ENCODE measurements at places on chromosomes 16 and 17.

GRCh38 chr16:67329901-67330300 lies 3.3 kb downstream of the LRRC36 start:
- DNase-seq, result no peak

- DNase-seq, result no peak
Observed at GRCh38 chr16:77531752-77532151, 96.9 kb upstream of the ADAMTS18 start.

DNA sequence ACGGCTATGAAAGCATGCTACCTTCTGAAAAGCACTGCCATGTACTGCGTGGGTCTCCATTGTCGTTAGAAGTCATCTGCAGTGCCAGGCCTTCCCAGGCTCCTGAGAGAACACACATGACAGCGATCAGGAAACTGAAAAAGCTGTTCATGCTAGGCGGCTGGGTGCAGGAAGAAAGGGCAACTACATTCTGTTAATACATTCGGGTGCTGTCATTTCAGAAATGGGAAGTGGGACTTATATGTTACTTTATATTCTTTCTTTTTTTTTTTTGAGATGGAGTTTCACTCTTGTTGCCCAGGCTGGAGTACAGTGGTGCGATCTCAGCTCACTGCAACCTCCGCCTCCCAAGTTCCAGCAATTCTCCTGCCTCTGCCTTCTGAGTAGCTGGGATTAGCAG lies 19.9 kb downstream of the CFAP20 start:
- DNase-seq, result no peak

- DNase-seq, result no peak
Observed at GRCh38 chr17:30368912-30369720, 9.6 kb upstream of the CPD start.

- DNase-seq, result no peak
Observed at GRCh38 chr17:78585006-78585630, 7.9 kb upstream of the DNAH17 start.

- DNase-seq, result no peak
Observed at GRCh38 chr17:62627219-62627903, at the start of gene MRC2. TSS of gene MRC2 (plus strand) at chr17:62627670. CDS start at chr17:62627803, 133 bp downstream.

GRCh38 chr16:11446566-11447119 lies 101.4 kb downstream of the RMI2 start:
- DNase-seq, result no peak

DNA sequence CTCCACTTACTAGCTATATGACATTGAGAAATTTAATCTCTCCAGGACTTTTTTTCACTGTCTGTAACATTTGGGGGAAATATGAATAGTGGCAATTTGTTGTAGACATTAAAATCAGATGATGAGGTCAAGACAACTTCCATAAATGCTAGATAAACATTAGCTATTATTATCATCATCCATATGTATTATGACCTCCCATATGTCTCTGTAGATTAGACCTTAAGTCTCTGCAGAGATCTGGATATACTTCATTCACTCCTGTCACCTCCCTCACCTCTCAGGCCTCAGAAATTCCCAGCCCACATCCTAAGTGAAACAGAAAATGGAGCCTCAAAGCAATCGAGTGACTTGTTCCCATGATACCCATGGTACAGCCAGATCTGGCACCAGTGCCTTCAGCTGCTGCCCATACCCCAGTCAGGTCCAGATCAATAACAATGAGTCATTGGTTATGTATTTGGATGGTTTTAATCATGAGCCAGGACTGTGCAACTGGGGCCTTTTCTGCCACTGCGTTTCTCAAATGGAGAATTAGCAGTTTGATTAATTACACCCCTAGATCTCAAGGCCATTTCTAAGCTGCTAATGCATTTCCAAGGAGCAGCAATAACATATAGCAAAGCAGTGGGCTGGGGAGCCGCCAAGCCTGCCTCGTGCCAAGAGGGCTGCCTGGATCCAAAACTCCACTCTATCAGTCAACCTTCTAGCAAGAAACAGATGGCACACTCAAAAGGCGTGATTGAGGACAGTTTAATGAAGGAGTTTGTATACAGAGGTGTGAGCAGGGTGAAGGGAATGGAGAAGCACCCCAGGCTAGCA lies 2.6 kb upstream of the FDXR start:
- no peak for DNase-seq

DNA sequence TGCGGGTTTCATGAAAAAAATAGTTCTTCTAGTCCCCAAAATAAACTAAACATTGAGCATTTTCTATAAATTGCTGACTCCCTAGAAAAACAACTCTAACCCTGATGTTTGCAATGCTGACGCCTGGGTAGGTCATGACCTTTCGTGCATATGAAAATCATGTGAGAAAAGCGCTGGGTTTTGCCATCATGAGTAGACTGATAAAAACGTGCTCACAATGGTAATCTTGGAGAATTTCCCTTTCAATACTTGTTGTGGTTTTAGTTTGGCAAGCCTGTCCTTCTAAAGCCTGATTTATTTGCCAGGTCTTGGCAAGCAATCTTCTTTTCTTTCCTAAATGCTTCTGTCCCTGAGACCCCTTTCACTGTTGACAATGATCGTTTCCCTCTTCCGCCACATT lies 4.0 kb upstream of the CLEC10A start:
- no peak for DNase-seq

- DNase-seq, result no peak
Observed at GRCh38 chr16:11403534-11403795, 58.2 kb downstream of the RMI2 start.

DNA sequence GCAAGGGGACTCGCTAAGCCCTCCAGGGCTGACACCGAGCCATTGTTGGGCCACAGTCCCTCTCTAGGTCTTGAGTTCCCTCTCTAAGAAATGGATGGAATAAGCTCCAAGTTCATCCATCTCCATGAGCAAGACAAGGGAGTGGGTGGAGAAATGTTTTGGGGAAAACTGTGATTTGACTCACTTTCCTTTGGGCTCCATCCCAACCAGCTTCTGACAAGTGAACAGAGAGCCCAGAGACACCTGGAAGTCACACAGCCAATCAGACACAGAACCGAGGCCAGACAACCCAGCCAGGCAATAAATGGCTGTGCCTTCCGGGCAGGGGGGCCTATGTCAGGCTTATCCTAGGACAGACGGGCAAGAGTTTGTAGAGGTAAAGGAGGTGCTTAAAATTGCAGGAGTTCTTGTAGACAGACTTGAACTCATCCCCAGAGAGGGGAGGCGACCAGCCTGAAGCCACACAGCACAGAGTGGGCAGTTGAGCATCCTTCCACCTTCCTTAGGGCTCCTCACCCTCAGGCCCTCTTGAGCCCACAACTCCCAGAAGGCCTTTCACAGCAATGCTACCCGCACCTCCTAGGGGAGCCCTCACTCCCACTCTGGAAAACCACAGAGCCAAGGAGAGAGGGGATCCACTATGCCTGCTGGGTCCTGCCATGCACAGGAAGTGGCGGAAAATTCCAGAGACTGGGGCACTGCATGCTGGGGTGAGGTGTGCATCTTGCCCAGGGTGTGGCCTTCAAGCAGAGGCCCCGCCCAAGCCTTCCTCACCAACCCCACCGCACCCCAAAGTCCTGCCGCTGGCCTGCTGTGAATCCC lies 9.5 kb upstream of the FAM83G start:
- DNase-seq, result no peak

GRCh38 chr16:48950184-48950583 lies 331.5 kb downstream of the CBLN1 start:
- no peak for DNase-seq

GRCh38 chr16:72664056-72664508 lies 383.8 kb downstream of the ZFHX3 start:
- DNase-seq, result no peak

GRCh38 chr16:75243667-75244224 lies 7.7 kb downstream of the BCAR1 start:
- no peak for DNase-seq

DNA sequence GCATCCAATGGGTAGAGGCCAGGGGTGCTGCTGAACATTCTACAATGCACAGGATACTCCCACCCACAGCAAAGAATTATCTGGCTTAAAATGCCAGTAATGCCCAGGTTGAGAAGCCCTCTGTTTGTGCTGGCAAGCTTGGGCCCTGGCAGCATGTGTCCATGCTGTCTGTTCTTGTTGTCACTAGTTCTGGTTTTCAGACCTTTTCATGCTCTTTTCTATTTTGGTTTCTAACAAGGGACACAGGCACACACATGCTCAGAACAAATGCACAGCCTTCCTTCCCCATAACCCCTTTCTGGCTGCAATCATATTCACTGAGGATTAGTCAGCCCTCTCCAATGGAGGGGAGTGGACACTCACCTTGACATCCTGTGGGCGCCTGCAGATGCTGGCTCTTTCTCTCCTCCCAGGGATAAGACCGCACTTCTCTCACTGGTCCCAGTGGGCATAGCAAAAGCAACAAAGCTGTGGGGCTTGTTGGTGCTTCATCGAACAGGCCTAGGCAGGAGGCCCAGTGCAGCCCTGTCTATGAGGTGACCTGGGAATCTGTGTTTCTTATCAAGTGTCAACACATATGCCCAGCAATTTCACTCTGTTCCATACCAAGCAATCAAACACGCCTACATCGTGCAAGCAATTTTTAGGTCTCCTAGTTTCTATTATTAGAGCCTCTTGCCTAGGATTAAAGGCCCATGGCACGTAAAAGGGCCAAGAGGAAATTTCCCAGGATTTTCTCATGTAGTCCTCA lies 271.1 kb upstream of the CCL2 start:
- no peak for DNase-seq

- DNase-seq, result no peak
Observed at GRCh38 chr17:54891176-54891821, 9.4 kb upstream of the TOM1L1 start.

- no peak for DNase-seq
Observed at GRCh38 chr16:78372277-78372676, 272.8 kb downstream of the WWOX start.

DNA sequence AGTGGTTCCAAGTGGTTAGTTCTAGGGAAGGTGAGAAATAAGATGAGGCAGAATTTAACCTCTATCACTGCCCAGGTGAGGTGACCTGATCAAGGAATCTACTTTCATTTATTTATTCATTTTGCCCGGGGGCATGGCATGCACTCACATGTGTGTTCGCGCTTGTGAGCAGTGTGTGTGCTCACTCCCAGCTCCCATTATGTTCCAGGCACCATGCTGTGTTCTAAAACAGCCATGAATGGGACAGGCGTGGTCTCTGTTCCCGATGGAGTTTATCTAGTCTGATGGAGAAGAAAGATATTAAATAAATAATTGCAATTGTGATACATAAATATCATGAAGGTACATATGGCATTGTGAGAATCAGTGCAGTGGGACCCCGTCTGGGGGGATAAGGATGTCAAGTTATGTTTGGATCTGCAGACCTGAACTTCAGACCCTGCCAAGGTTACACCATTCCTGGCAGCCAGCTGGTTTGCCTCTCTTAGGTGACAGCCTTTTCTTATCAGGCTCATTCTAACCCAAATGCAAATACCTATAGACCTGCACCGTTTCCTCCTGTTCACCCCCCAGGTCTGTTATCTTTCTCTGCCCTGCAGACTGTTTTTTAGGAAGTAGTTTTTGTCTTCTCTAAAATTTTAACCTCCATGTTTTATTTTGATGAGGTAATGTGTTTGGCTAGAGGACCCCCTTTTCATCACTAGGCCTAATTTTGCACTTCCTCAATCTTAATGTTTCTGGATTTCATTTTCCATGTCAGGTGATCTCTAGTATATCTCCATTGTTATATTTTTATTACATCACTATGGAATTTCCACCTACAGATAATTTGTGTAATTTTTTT lies 11.8 kb downstream of the CYB5B start:
- DNase-seq, result no peak

DNA sequence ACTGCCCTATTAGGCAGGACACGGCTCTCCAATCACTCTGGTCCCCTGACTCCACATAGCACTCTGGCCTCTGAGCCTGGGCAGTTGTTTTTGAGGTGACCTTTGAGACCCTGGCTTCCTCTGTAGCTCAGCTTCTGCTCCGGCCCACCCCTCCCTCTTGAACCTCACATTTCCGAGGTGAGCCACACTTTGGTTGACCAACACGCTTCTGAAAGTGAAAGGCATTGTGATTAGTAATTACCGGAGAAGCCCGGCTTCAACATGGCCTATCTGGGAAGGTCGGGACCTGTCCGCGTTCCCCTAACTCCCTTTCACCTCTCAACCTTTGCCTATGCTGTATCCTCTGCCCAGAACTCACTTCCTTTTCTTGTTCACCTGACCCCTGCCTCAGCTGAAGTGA lies 10.3 kb upstream of the ITGAX start:
- DNase-seq, result no peak

- no peak for DNase-seq
Observed at GRCh38 chr17:20805751-20806150, 226.2 kb downstream of the CDRT15L2 start.

DNA sequence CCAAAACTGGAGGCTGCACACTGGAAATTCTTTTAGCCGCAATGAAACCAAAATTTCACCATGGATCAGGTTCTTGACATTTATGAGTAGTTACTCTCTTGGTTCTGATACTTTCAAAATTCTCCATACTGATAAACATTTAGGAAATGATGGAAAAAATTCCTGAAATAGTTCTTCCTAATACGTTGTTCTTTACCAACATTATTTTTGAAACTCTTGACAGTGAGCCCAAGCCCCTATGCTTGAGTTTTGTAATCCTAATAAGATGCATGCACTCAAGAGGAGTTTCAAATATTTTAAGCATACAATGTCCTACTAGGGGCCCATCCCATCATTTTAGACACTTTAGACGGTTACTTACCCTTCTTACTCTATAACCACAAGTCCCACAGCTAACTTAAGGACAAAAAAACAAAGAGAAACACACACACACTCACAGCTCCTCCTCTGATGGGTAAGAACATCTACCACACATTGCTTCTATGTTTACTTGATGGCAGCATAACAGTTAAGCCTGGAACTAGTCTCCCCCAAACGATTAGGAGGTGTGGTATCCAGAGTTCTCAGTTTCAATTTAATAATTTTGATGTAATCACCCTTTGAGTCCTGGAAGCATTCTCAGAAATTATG lies 3.7 kb downstream of the VEZF1 start:
- no peak for DNase-seq

DNA sequence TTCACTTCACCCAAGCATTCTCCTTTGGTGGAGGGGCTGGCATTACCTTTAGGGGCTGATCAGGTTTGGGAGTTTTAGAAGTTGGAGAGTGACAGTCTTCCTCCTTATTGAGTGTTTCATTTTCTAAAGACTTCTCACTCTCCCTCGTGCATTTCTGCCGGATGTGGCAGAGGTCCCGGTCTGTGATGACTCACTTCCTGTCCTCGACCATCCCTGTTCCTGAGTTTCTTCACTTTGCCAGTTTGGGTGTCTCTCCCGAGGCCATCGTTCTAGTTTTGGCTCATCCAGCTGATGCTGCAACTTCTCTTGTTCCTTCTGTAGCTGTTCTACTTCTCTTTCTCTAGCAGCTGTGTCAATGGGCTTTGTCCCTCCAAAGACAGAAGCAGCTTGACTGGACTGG lies 104.3 kb downstream of the PHKB start:
- DNase-seq, result no peak

GRCh38 chr16:26795184-26795583 lies 271.5 kb upstream of the C16orf82 start:
- no peak for DNase-seq

DNA sequence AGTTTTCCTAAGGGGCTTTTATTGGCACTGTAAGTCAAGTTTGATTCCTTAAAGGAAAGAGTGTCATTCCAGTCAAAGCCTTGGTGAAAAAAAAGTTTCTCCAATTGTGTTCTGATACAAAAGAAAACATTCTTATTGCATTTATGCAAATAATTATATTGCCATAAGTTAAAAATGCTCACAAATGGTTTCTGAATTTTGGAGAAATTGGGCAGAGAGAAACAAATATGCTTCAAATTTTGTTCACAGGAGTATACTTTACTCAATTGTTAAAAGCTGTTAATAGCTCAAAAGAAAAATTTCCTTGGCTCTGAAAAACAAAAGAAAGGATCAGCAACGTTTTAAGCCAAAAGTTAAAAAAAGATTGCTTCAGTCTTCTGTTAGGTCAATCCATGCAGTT lies 60.2 kb downstream of the PIGL start:
- no peak for DNase-seq
